ENCODE measurements at places on chromosomes 12 and 14. TPM values are rescaled to one million over a fixed set of nuclear protein-coding genes. Genes with fewer than 3 reads are reported as not detected.

Gene GLIPR1L1
- not detected for total RNA-seq

Gene SALL2
- total RNA-seq: 11.3 TPM

Gene TSPAN11
- total RNA-seq: 3.0 TPM

Gene KRT75
- total RNA-seq: not detected

Gene RNASE1
- total RNA-seq: 537 TPM

Gene POTEM
- total RNA-seq: not detected

DNA sequence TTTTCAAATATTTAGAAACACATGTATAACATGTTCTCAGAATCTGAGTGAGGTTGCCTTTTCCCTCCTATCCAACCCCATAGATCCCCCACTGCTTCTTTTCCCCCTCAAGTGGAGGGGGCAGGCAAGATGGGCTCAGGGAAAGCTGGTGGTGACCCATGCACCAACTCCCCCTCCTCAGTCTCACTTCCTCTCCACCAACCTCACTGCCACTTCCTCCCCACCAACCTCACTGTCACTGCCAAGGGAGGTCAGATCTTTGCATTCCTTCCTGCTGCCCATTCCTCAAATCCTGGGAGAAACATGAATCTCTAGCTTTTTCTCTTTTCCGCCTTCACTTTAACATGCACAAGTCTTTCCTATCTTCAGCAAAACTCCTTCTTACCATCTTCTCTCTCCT, 48.7 kb downstream of the SPTB start:
- no peak for DNase-seq

DNA sequence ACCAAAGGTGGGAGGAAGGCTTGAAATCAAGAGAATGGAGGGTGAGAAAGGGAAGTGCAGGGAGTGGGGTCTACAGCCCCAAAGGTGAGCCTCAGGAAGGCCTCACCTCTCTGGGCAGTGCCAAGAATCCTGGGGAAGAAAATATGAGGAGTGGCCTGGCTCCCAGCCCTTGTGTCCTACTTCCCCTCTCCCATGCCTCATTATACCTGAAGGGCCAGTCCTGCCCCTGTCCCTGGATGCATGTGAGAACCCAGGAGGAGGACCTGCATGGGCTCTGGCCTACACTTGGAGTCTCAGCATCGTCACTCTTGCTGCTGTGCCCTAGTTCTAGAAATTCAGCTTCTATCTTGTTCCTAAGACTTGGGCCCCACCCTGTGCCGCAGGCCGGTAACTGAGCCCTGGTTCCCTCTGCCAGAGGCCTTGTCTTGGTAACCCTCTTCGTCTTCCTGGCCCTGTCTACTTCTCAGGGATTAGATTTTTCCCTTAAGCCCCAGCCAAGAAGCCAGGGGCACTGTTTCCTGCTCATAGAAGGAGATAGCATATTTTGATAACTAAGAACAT, 10.9 kb upstream of the MYH7 start:
- DNase-seq: no peak

DNA sequence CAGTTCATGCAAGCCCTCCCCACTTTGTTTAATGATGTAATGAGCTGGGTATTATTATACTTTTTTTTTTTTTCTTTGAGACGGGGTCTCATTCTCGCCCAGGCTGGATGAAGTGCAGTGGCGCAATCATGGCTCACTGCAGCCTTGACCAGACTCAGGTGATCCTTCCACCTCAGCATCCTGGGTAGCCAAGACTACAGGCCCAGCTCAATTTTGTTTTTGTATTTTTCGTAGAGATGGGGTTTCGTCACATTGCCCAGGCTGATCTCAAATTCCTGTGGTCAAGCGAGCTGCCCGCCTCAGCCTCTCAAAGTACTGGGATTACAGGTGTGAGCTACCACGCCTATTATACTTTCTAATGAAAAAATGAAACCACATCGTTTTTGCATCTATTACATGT, 4.5 kb upstream of the DCAF11 start:
- DNase-seq: no peak

- no peak for DNase-seq
Measured at GRCh38 chr12:95213119-95213518, 4.1 kb downstream of the FGD6 start.

DNA sequence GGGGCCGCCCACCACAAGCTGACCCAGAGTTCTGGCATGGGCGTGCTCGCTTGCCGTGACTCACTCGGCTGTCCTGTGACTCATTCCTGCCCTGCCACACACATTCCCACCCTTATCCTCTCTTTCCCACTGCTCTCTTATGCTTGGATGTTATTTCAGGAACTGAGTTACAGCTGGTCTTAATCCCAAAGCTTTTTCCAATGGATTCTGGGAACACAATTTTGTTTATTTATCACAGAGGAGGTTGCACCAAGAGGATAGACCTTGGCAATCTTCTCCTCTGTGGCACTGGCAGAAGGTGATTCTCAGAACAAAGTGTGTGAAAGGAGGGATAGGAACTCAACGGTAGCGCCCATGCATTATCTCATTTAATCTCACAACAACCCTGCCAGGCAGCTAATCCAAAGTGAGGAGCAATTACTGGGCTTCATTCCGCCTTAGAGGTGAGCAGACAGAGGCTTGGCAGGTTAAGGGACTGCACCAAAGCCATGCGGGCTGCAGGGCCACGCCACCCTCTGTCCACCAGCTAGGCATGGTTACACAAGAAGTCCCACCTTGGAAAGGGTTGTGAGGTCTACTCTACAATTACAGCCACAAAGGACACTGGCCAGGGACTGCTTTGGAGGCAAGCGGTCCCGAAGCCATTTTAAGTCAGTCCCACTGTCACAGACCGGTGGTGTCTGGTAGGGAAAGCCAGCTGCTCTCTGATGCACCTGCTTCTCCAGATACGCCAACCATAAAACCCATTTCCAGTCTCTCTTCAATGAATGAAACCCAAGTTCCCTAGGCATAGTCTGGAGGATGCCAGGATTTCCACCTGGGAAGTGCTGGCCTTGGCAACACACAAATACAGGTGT, 32.9 kb downstream of the SYNE3 start:
- peak; percentile 64 for DNase-seq

GRCh38 chr12:53951577-53952334, 2.9 kb upstream of the HOXC12 start:
- DNase-seq: no peak

GRCh38 chr14:103500148-103500990, 22.3 kb downstream of the CKB start:
- peak; percentile 72 for DNase-seq
